Activated naive CD4-positive, alpha-beta T cell (primary cell): ENCODE measurements at places on chromosomes 7 and 10.
A peak's percentile ranks its signal among the peaks of the same experiment; 100 is the strongest.

DNA sequence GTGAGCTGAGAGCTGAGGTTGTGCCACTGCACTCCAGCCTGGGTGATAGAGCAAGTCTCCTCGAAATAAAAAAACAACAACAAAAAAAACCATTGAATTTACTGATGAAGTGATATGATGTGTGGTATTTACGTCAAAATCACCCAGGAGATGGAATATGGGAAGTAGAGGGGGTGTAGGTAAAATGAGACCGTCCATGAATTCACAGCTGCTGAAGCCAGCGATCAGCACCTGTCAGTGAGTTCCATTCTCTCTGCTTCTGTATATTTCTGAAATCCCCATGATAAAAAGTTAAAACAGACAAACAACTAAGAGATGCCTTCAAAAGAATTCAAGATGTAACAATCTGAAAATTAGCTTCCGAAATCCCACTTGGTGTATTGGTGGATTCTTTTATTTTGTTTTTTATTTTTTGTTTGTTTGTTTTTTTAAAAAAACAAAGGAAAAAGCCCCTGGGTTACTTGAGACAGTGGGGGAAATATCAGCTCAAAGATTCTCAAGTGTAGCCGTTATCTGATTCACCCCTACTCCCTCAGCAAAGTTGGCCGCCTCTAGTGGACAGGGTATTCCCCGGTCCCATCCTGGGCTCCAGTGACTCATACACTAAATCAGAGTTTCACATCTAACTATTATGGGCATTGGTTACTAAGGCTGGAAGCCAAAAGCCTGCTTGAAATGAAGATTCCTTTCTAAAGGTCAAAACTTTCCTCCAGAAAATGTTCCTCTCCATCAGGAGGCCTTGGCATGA, 76.4 kb downstream of the MAP3K8 start:
- DNase-seq = no peak

DNA sequence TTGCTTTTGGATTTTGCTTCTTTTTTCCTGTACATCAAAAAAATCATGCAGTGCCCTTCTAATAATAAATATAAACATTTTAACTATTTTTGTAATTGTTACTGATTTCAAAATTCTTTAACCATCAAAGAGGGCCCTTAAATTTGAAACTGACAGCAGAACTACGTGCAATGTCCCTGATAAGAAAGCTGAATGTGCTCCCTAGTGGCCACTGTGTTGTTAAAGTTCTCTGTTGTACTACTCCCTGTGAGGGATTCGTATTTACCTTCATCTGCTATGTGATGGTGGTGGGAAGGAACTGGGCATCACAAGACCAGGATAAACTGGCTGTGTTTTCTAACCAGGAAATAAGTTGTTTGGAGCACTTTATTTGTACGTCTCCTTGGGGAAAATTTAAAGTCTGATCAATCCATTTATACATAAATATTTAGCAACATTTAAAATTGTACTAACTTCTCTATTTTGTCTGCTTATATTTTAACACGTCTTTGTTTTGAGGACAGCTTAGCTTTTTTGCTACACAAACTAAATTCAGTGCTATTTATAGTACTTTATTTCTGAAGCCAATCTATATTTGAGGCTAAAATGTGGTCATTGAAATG, 322.4 kb downstream of the HGF start:
- no peak for DNase-seq

DNA sequence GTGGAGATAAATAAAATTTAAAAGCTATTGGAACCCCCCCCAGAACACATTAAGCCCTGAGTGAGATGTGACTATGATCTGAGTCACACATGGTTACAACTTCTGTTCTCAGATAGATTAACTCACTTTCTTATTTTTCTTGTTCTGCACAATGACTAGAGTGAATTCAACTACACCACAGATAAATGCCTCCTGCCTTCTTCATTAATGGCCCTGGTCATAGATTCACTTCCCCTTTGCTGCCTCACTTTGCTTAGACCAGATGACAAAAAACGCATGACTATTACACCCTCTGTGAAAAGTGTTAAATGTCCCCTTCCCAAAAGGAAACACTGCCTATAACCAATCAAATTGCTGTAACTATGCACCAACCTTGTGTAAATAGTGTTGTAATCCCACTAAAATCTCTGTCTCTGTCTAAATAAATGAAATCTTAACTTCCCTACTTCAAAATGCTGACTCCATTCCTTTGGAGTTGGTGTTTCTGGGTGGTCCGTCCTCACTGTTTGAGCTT, 49.4 kb downstream of the AKR1D1 start:
- DNase-seq = no peak

- peak; percentile 14 for DNase-seq
Observed at GRCh38 chr7:43758029-43758821, at the start of gene BLVRA. BLVRA (plus strand) TSS chr7:43758680; CDS start chr7:43771159, 12,479 bp downstream.

DNA sequence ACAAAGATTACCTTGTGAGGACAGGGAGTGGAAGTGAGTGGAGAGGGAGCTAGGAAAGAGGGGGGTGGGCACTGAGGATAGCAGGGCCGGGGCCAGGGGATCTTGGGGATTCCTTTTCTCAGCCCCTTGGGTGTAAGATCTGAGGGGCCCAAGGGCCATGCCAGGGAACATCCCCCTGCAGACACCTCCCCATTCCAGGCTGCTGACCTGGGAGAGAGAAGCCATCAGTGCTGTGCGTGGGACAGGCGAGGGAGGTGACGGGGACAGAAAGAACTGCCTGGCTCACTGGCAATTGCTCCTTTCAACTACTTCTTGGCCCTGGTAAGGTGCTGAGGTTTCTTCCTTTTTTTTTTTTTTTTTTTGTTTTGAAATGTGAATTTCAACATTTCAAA, 12.0 kb upstream of the BTBD16 start:
- DNase-seq = no peak

GRCh38 chr10:52635651-52636050, 136.9 kb downstream of the MBL2 start:
- no peak for DNase-seq

DNA sequence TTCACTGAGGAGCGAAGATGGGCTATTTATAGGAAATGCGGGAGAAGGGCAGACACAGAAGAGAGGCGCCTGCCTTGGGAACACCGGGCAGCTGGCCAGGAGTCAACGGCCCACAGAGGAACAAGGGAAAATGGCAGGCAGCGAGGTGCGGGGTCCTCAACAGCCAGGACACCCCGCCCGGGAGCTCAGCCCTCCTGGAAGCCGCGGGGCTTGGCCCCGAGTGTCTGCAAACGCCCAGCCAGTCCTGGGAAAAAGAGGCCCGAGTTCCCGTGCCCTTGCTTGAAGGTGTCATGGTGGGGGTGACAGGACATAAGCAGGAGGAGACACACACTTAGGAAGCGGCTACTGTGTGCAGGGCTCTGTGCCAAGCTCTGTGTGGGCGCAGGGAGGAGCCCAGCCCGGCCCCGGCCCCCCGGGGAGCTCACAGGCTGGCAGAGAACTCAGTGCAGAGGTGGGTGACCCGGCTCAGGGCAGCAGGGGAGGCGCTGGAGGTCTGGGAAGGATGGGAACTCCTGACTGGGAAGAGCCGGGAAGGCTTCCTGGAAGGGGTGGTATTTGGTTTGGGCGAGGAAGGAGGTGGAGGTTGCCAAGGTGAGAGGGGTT, 79.9 kb downstream of the ELFN1 start:
- no peak for DNase-seq

DNA sequence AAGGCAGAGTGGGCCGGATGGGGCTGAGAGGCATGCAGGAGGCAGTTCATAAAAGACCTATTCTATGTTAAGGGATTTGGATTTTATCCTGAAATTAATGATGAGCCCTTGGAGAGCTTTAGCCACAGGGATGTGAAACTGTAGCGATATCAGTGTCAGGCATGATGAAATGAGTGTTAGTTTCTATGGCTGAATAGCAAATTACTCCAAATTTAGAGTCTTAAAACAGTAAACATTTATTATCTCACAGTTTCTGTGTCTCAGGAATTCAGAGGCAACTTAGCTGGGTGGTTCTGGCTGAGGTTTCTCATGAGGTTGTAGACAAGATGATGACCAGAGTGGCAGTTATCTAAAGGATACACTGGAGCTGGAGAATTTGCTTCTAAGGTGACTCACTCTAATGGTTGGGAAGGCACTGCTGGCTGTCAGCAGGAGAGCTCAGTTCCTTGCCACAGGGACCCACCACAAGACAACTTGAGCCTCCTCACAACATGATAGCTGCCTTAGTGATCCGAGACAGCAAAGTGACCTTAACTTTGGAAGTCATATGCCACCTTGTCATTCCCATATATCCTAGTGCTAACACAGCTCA, 36.7 kb upstream of the SFTPD start:
- DNase-seq = no peak

GRCh38 chr10:67606572-67606971, 89.4 kb downstream of the CTNNA3 start:
- no peak for DNase-seq

GRCh38 chr10:12022580-12023257, 19.9 kb downstream of the UPF2 start:
- DNase-seq = no peak

GRCh38 chr7:150447966-150448788, 2.3 kb upstream of the GIMAP8 start:
- DNase-seq = no peak

DNA sequence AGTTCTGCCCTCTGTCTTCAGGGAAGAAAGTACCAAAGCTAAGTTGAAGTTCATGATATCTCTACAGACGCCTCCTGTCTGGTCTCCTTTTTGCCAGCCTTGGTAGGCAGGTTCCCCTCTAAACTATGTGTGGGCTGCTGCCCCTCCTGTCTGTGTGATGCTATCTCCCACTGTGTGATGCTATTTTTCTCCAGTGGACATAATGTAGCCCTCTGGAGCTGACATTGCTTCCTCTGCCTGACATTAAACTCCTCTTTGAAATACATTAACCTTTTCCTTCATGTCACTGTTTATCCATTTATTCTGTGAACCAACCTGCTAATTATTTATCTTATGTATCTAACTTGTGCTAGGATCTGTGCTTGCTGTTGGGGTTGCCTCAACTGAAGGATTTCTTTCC, at the start of gene PRSS58:
Gene PRSS58, minus strand, starts transcription at position 101 of the 400 bp plus-strand sequence. CDS start 351 bp downstream, outside the sequence.
- no peak for DNase-seq

DNA sequence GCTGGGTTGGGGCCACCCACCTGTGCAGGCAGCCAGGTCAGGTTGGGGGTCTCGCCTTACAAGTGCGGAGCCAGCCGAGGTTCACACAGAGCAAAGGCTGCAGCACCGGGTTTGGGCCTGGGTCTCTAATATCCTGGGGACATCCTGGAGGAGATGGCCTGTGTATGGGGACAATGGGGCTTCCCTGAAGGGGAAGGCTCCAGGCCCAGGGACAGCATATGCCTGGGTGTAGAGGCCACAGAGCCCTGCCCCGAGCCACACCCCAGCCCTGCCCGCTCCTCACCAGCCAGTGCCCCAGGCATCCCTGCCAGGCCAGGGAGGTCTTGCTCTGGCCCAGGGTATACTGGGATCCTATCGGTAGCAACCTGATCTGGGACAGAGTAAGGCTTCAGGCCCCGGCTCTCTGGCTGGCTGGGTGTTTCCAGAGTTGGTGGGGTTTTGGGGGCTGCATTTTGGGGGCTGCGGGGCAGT, 9.1 kb downstream of the TTYH3 start:
- DNase-seq = no peak

GRCh38 chr7:94261067-94261466, 133.6 kb upstream of the COL1A2 start:
- DNase-seq = no peak

GRCh38 chr7:87852306-87852705, 23.9 kb downstream of the SLC25A40 start:
- no peak for DNase-seq

GRCh38 chr7:91869661-91870060, 10.8 kb downstream of the MTERF1 start:
- no peak for DNase-seq

DNA sequence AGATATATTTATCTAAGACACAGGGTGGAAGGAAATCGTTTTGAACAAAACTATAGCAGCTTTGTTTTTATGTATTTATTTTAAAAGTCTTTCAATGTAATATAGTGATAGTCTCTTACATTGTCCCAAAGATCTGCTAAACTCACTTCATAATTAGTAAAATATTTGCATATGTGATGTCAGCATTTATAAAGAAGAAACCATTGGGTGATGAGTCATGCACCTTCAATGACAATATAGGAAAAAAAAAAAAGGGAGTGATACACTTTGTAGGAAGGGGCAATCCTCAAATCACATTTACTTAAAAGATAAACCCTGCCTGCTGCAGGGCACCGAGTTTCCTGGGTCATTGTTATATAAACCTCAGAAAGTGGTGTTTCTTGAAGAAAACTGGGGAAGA, 112.4 kb upstream of the SEMA3C start:
- DNase-seq = no peak
